Cerebellum (tissue), 4 donors: ENCODE measurements at places on chromosomes 2 and 18. TPM values are rescaled to one million over a fixed set of nuclear protein-coding genes. Genes with fewer than 3 reads are reported as not detected.
A peak's percentile ranks its signal among the peaks of the same experiment; 100 is the strongest.

The TMX3 gene
- total RNA-seq: 92.3 TPM

DNA sequence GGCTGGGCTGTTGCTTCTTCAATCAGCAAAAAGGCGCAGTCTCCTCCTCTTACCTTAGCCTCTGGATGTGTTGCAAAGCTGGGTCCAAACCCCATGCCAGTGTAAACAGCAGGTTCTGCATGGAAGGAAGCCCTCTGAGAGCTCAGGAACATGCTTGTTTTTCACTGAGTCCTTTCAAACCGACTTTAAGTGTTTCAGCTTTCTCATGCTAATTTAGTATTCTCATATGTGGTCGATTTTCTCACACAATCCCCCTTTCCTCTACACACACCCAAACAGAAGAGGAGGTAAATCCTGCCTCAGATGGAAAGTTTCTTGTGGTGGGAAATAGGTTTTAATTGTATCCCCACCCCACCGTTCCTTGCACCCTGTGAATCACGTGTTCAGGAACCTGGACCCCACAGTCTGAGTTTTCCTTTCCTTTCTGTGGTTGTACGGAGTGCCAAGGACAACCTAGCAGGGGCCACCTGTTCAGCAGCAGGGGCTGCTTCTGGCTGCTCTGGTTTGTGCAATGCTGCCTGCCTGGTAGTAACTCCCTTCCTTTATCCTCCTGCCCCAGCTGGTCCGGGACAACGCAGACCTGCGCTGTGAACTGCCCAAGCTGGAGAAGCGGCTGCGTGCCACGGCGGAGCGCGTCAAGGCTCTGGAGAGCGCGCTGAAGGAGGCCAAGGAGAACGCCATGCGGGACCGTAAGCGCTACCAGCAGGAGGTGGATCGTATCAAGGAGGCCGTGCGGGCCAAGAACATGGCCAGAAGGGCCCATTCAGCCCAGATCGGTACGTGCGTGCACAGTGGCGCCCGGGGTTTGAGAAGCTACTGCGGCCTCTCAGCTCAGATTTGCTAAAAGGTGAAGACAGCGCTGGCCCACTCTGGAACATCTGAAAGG, 28.7 kb upstream of the LYPD6B start:
- DNase-seq: peak; percentile 48

- no peak for DNase-seq
These were observed 30.0 kb downstream of the CFAP221 start for GRCh38 chr2:119574108-119574815.

DNA sequence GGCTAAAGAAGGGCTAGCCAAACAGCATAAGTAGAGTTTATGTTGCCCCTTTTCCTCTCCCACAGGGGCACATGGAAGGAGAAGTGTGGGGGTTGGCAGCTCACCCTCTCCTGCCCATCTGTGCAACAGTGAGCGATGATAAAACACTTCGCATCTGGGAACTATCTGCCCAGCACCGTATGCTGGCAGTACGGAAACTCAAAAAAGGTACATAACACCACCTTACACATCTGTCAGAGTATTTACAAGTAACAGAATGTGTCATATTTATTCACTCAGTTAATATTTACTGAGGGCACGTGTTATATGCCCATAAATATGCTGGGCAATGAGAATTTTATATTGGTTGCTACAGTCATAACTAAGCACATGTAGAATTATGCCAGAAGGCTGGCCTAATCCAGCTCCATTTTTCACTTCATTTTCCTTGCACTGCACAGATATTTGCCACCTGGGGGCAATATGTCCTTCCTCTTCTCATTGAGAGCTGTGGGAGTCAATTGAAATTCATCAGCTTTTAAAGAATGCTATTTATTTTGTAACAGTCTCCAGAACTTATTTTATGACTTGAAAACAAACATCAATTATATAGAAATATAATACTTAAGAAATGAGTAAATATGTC, 150.6 kb downstream of the RTN4 start:
- DNase-seq: peak; percentile 55

The POTEC gene
- total RNA-seq: 0.09 TPM

GRCh38 chr2:195470622-195471021, 186.4 kb upstream of the SLC39A10 start:
- no peak for DNase-seq

DNA sequence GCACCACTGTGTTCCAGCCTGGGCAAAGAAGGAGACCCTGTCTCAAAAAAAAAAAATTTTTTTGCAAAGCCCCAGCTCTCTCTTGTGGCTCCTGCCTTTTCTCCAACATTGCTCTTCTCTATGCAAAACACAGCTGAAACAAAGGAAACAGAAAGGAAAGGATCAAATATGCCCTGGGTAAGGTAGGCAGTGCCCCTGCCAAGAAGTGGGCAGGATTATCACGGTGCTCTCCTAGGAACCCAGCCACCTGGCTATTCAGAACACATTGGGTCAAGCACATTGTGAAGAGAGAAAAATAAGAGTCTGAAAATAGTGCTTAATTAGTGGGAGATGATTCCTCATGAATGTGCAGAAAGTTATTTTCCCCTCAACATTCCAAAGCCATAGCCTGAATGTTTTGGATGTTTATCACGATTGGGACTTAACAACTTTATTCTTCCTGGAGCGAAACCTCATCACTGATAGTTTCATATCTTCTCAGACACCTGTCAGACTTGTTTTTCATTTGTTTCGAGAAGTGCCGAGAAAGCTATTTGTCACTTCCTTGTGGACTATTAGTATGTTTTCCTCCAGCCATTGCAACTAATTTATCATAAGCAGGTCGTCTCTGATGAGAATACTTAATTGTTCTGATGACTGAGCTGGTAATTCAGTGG, 42.7 kb upstream of the RPL31 start:
- peak; percentile 29 for DNase-seq

- DNase-seq: no peak
These were observed 106.3 kb downstream of the ACVR1 start for GRCh38 chr2:157769856-157770255.

- DNase-seq: no peak
These were observed 84.5 kb downstream of the ABI2 start for GRCh38 chr2:203412546-203413331.

The PROC gene
- total RNA-seq: 0.18 TPM

The ELOA2 gene
- not detected for total RNA-seq

The ARHGAP15 gene
- 2.9 TPM for total RNA-seq

GRCh38 chr2:113760400-113760799, 4.0 kb upstream of the SLC35F5 start:
- DNase-seq: no peak

- no peak for DNase-seq
These were observed 332.5 kb downstream of the PID1 start for GRCh38 chr2:228938629-228939028.

The NT5DC4 gene
- not detected for total RNA-seq

DNA sequence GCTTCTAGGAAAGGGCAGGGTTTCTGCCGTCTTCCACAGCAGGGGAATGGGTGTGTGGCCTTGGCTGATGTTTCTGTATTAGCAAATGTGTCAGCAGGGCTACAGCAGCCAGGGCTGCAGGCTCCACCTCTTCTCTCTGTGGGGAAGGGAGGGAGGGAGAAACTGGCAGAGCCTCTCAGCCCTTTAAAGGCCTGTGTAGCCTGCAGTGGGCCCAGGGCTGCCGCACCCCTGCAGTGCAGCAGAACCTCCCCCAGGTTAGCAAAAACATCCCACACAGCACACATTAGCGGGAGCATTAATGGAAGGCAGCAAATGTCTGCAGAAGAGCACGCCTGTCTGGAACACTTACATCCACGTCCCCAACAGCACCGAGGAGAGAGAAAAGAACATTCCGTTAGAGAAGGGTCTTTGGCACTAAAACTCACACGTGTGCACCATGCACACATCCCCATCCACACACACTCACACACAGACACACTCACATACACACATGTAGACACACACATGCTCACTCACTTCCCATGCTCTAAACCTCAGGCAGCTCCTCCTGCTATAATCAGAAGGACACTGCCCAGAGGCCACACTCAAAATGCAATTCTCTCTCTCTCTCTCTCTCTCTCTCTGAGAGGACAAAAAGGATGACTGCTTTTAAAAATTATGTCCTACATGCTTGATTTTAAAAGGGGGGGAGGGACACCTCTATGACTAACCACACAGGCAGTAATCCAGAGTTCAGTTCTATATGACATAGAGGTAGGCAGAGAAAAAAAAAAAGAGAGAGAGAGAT, 24.1 kb downstream of the MRPL35 start:
- no peak for DNase-seq

DNA sequence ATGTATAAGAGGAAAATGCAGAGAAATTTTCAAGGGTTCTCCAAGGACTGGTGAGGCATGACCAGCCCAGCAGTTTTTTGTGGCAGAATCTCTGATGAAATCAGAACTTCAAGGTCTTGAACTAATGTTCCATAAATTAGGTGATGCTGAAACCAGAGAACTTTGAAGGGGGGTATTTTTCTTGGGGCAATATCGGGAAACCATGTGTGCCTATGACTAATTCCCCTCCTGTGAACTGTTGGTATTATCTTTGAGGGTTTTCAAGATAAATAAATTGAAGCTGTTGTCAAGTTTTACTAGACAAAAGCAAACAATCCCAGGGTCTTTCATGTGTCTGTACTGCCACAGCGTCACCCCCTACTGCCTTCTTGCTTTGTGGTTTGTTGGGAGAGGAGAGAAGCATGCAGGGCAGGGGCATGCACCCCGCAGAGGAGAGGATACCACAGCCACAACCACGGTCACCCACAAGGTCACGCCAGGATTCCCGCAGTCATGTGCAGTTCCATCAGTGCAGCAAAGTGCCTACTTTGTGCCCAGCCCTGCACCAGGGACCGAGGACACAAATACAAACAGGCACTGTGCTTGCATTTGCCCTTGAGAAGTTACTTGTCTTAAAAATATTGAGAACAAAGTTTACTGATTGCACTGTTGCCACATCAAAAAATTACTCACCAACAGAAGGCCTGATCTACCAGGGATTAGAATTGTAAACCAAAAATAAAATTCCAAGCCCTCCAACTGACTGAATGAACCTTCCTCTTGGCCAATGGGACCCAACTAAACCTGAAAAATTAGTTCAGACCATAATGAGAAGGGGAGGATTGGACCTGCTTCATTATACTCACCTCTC, 413.3 kb upstream of the TRIB2 start:
- no peak for DNase-seq

- DNase-seq: no peak
These were observed 269.7 kb downstream of the ALPK2 start for GRCh38 chr18:58359218-58359617.

The LMAN2L gene
- 19.7 TPM for total RNA-seq

DNA sequence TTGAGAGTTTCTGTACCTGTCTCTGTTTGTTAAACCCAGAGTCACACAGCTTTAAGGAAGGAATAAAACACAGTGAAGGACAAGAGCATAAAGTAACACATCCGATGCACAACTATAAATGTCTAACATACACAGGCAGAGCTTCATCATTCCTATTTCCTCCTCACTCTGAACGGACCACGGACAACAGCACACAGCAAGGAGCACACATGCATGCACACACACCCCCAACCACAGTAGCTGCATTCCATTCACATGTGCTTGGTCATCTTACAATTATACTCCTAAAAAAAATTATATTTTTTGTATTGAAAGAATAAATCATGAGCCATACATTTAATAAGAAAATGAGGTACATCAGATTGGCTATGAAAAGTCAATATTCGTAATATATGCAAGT, 58.3 kb downstream of the ID2 start:
- no peak for DNase-seq

- DNase-seq: no peak
These were observed 321.0 kb downstream of the RND3 start for GRCh38 chr2:150166313-150167051.

The ANKRD30BL gene
- 33.8 TPM for total RNA-seq

The SCN2A gene
- 117 TPM for total RNA-seq

DNA sequence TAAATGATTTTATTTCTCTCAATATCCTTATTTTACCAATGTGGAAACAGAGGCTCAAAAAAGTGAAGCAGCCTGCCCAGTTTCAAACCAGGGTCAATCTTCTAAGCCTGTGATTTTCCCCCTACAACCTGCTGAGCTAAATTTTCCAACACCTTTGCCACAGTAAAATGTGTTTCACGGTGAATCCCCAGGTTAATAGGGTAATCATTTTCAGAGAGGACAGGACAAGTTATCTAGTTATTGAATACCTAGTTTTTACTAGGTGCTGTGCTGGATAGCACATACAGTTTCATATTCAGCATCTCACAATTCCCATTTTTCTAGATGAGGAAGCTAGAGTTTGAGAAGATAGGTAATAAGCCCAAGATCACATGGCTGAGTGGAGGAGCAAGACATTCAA, 236.6 kb downstream of the PTH2R start:
- DNase-seq: no peak

- DNase-seq: no peak
These were observed 26.0 kb downstream of the CTAGE1 start for GRCh38 chr18:22391407-22392345.

The ICOS gene
- not detected for total RNA-seq

DNA sequence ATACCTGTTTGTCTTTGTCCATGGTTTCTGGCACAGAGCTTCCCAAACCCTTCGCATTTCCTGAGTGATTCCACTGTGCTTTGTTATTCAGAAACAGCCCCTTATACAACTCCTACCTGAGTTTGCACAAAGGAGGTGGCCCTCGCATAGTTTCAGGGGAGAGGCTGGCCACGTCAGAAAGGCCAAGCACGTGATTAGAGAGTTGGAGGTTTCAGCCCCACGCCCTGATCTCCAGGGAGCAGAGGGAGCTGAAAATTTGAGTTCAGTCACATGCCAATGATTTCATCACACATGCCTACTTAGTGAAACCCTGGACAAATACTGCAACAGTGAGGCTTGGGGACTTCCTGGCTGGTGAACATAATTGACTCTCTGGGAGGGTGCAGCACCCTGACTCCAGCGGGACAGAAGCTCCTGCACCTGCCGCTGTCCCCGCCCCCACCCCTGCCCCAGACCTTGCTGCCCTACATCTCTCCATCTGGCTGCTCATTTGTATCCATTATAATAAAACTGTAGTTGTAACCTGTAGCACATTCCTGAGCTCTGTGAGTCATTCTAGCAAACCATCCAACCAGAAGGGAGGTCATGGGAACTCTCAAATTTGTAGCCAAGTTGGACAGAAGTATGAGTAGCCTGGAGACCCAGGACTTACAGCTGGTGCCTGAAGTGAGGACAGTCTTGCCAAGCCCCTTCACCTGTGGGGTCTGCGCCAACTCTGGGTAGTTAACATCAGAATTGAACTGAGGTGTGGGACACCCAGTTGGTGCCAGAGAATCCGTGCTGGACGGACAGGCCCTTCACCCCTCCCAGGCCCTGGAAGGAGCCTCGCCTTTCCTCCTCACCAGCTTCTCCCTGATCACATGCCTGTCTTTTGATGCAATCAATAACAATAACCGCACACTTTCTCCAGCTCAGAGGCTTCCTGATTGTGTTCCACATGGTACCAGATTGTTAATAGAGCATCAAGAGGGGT, 224.3 kb downstream of the ANAPC1 start:
- DNase-seq: no peak

DNA sequence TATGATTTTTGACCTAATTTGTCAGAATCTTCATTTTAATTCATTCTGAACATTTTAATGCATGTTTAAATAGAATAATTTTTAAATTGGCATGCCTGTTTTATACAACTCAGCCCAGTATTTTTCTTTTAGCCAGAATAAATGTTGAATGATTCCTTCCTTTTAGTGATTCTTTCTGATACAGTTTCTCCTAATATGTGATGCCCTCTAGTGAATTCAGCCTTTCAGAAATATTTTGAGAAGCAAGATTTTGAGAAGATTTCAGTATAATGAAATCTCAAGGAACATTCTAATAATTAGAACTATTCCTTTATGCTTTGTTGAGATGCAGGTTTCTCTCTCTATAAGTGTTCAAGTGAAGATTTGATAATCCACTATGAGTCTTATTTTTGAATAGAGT, 28.5 kb downstream of the LCLAT1 start:
- no peak for DNase-seq

- no peak for DNase-seq
These were observed 121.6 kb upstream of the FZD5 start for GRCh38 chr2:207891086-207891844.
